CD14-positive monocyte (primary cell): ENCODE measurements at places on chromosomes 1 and 21.

- no peak for DNase-seq
Observed at GRCh38 chr1:109398343-109399225, 866 bp upstream of the SORT1 start.

GRCh38 chr21:45470773-45471524 lies 66.0 kb downstream of the COL18A1 start:
- DNase-seq, result no peak

GRCh38 chr1:84847253-84848250 lies 45.5 kb downstream of the LPAR3 start:
- DNase-seq, result peak; percentile 15

- DNase-seq, result no peak
Observed at GRCh38 chr1:110050602-110051261, 16.3 kb downstream of the STRIP1 start.
